ENCODE measurements at places on chromosomes 11 and 22. TPM values are rescaled to one million over a fixed set of nuclear protein-coding genes. Genes with fewer than 3 reads are reported as not detected.

VPREB1 gene
- total RNA-seq, result not detected

DKK3 gene
- total RNA-seq, result 11.1 TPM

TRIM51 gene
- total RNA-seq, result not detected

ATG2A gene
- total RNA-seq, result 25.1 TPM

NPAS4 gene
- not detected for total RNA-seq

SYT7 gene
- 0.72 TPM for total RNA-seq

CLMP gene
- total RNA-seq, result 15.2 TPM

OR4D5 gene
- not detected for total RNA-seq

TH gene
- 0.23 TPM for total RNA-seq

OR52M1 gene
- total RNA-seq, result not detected

DUSP8 gene
- 2.5 TPM for total RNA-seq

CD248 gene
- not detected for total RNA-seq

PLEKHB1 gene
- total RNA-seq, result 0.46 TPM

RPS6KB2 gene
- 51.2 TPM for total RNA-seq

OR51I1 gene
- total RNA-seq, result not detected

MOGAT2 gene
- not detected for total RNA-seq

MMP12 gene
- 0.06 TPM for total RNA-seq

GGA1 gene
- 17.3 TPM for total RNA-seq

SCGB1A1 gene
- total RNA-seq, result 0.45 TPM

EHF gene
- 0.69 TPM for total RNA-seq

KMT5B gene
- 24.8 TPM for total RNA-seq

All from A549 treated with CORT108297 at 1 μM for 4 hours (cell line).